Activated CD8-positive, alpha-beta memory T cell treated with anti-CD3 and anti-CD28 coated beads for 4 hours (primary cell): ENCODE measurements at places on chromosomes 4 and X.

DNA sequence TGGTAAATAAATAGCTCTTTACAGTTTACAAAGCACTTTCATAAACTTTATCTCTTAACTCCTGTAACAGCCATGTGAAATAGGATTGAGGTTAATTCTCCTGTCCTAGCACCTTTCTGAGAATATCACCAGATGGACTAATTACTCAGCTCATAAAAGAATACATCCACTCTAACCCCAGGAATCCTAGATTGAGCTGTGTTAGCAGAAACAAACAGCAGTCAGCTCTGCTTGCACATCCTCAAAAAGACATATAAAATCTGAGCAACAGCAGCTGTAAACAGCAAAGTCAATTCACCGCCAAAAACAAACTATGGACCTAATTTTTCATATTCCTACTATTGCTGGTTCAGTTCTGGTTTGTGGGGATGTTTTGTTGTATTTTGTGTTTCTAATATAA lies 182.8 kb downstream of the QDPR start:
- no peak for DNase-seq

DNA sequence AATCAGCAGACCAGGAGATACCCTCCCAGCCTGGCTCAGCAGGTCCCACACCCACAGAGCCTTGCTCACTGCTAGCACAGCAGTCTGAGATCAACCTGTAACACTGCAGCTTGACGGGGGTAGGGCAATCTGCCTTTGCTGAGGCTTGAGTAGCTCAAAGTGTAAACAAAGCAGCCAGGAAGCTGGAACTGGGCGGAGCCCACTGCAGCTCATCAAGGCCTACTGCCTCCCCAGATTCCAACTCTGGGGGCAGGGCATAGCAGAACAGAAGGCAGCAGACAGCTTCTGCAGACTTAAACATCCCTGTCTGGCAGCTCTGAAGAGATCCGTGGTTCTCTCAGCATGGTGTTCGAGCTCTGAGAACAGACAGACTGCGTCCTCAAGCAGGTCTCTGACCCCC lies 15.1 kb upstream of the GABRA2 start:
- DNase-seq, result no peak

- DNase-seq, result no peak
These were observed 3.5 kb downstream of the FAT1 start for GRCh38 chr4:186719925-186720694.

DNA sequence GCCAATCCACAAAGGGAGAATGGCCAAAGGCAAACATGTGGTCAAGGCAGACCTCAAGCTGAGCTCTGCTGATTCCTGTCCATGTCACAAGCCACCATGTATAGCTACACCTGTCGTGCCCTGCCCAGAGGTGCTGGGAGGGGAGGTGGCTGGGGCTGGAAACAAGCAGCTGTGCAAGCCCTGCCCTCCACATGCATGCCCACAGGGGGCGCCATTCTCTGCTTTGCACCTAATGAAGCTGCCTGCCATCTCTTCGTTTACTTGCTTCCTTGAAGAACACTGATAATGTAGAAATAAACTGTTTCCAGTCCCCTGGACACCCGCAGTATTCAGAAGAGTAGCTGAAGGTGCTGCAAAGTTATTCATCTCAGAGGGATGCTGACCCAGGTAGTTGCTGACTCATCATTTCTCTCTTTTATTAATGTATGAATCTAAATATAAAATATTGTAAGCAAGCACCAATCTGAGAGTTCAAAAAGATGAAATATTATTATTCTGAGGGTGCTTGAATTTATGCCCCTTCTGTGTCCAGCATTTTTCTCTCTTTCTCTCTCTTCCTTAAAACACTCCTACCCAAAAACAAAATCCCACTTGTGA lies 278.6 kb downstream of the ADGRA3 start:
- DNase-seq, result no peak

GRCh38 chr4:38654273-38654672 lies 9.7 kb upstream of the KLF3 start:
- DNase-seq, result no peak

DNA sequence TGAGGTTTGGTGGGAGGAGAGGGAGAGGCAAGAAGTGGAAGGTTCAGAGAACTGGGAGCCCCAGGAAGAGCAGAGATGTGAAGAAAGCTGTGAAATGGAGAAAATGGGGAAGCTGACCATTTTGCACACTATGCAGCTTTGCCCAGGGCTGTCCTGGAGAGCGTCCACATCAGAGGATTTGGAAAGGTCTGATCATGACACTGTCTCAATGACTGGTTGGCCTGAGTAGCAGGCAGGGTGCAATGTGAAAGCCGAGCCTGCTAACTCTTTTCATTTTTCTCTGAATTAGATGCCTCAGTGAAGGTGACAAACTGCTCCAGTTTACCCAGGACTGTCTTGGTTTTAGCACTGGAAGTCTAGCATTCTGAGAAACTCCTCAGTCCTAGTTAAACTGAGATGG lies 330.1 kb upstream of the RPS6KA3 start:
- no peak for DNase-seq

DNA sequence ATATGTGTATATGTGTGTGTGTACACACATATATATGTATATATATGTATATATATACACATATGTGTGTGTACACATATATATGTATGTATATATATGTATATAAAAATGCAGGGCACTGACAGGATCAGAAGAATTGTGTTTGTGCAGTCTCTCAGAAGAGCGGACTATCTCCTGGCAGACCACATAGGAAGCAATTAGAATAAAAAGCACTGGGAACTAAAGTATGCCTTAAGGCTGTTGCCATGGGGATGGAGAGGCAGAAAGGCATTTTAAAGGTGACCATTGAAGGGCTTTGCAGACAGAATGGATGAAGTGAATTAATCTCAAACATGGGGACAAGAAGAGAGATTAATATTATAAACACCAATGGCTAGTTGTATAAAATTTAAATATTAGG lies 33.7 kb upstream of the USP51 start:
- no peak for DNase-seq

GRCh38 chr4:106301393-106302061 lies 14.5 kb downstream of the TBCK start:
- DNase-seq, result no peak

- DNase-seq, result no peak
These were observed 6.5 kb downstream of the TLR8 start for GRCh38 chrX:12912791-12913482.

DNA sequence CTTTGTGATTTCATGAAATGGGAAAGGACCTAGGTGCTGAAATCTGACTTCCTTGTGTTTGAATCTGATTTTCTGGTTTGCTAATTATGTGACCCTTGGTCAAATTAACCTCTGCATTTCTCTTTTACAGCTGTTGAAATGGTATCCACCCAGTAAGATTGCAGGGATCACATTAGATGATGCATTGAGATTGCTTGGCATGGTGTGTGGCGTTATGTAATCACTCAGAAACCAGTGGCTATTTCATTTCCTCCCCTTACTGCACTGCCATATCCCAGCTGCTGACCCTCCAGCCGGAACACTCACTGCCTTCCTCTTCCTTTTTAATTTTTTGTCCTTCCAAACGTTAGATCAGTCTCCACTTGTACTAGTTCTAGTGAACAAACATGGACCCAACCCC lies 79.0 kb downstream of the KLHL8 start:
- DNase-seq, result no peak

DNA sequence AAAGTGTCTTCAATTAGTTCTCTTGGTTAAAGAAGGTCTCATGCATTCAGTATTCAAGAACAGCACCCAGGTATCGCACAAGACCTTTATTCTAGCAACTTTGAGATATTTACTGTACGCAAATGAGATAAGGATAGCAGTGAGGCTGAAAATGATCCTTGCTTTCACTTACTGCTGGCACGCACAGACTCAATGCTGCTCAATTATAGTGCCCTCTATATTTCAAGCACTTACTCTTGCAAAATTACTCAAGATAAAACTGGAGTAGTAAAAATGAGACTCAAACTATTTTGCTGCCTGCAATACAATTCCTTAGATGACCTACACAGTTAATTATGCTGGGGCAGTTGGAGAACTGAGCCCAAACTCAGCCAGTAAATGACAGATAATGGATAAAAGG lies 60.9 kb downstream of the ADGRA3 start:
- DNase-seq, result no peak

DNA sequence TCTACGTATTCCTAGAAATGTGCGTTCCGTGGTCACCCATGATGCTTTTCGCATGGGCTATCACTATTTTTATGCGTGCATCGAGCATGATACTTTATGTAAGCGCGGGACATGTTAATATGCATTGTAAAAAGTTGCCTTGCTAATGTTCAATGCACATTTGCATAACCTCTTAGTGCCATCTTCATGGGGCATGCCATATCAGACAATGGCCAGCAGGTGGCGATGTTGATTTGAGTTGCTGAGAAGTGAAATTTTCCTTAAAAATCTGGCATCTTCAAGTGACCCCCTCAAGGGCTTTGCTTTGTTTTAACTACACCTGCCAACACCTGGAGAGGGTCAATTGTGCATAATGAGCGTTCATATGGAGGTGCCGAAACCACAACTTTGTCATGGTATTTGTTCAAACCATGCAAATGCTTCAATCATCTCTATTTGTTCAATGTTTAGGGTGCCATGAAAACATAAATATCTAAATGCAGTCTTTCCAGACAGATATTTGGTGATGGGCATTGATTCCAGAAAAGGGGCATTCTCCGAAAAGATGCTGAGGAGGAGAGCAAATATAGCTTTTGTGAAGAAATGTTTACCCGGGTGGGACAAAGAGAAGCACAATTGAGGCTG lies 833.9 kb upstream of the PRKX start:
- no peak for DNase-seq

- no peak for DNase-seq
These were observed 7.5 kb upstream of the CDKL2 start for GRCh38 chr4:75637827-75638226.

GRCh38 chrX:14697451-14697850 lies 168.1 kb downstream of the GLRA2 start:
- DNase-seq, result no peak

GRCh38 chr4:166386491-166387360 lies 513.7 kb downstream of the TLL1 start:
- DNase-seq, result no peak

DNA sequence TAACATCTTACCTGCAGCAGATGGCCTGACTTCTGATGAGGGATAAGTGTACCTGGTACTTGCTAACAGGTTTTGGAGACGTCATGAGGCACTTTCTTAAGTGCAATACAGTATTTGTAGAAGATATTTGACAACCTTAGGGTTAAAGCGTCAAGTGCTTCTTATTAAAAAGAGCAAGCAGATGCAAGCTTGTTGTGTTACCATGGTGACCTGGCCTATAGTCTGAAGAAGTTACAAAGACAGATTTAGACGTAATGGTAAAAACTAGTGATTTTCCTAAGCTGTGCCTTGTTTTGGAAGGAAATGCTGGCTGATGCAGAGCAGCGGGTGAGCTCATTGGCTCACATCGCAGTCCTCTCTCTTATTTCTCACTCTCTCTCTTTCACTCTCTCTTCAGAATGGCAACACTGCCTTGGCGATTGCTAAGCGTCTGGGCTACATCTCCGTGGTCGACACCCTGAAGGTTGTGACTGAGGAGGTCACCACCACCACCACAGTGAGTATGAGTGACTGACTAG lies 243.6 kb downstream of the ANK2 start:
- no peak for DNase-seq

- no peak for DNase-seq
These were observed 167.0 kb downstream of the AASDH start for GRCh38 chr4:56220261-56220660.

- DNase-seq, result no peak
These were observed 6.3 kb upstream of the OTUD4 start for GRCh38 chr4:145186729-145187128.

GRCh38 chr4:12145768-12146167 lies 717.1 kb upstream of the HS3ST1 start:
- no peak for DNase-seq

- no peak for DNase-seq
These were observed 354.9 kb downstream of the RPA4 start for GRCh38 chrX:97238632-97239031.

DNA sequence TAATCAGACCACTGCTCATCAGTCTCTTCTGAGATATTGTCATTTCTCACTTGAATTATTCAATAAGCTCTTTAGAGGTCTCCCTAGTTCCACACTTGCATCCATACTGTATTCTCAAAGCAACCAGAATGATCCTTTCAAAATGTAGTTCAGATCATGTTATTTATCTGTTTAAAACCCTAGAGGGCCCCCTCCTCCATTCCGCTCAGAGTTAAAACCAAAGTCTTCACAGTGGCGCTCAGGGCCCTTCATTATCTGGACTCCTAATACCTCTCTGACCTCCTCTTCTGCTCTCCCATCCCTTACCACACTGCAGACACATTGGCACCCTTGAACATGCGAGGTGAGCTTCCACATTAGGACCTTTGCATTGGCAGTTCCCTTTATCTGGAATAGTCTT lies 32.7 kb upstream of the HPGDS start:
- no peak for DNase-seq

GRCh38 chrX:69066966-69067525 lies 98.2 kb downstream of the PJA1 start:
- no peak for DNase-seq

DNA sequence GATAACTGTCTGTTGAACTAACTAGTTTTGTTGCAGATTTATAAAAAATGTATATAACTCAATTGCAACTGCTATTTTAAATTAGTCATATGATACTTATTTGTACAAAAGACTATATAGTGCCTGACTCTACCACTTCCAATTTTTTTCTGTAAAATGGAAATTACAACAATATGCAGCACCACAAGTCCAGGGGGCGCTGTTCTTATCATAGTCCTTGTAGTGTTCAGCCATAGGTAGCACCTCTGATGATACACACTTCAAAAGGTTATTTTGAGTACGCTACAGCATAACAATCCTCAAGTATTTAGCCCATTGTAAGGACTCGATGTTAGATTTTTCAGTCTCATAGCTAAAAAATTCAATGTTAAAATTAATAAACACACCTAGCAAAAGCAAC lies 174.9 kb downstream of the CORIN start:
- no peak for DNase-seq

DNA sequence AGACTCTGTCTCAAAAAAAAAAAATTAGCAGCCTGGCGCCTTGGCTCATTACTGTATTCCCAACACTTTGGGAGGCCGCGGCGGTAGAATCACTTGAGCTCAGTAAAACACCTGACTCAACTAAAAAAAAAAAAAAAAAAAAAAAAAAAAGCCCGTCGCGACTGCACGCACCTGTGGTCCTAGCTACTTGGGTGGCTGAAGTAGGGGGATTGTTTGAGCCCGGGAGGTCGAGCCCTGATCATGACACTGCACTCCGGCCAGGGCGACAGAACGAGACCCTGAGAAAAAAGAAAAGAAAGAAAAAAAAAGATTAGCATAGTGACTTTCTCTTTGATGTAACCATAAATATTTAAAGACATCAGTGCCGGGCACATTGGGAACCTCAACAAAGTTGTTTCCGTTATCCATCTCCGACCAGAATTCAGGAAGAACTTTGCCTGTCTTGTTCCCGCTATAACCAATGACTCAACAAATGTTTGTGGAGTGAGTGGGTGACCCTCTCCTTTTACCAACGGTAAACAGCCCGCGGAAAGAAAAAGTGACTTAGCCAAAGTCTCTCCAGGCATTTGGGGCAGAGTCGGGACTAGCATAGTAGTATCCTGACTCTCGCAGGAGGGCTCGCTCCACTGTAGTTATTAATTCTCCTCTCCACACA lies 553 bp upstream of the MED28 start:
- no peak for DNase-seq

GRCh38 chr4:105900541-105900940 lies 5.3 kb downstream of the NPNT start:
- DNase-seq, result no peak

- no peak for DNase-seq
These were observed 4.0 kb downstream of the PRPS1 start for GRCh38 chrX:107632346-107632745.

- no peak for DNase-seq
These were observed 292.9 kb downstream of the TLL1 start for GRCh38 chr4:166165829-166166420.

- no peak for DNase-seq
These were observed 446.3 kb upstream of the FSTL5 start for GRCh38 chr4:162610116-162610515.
